ENCODE measurements at places on chromosomes 3 and 15. TPM values are rescaled to one million over a fixed set of nuclear protein-coding genes. Genes with fewer than 3 reads are reported as not detected.

PAQR5 gene
- 0.82 TPM for total RNA-seq

- DNase-seq: no peak
Measured at GRCh38 chr15:96115642-96116041, 214.9 kb upstream of the NR2F2 start.

DNA sequence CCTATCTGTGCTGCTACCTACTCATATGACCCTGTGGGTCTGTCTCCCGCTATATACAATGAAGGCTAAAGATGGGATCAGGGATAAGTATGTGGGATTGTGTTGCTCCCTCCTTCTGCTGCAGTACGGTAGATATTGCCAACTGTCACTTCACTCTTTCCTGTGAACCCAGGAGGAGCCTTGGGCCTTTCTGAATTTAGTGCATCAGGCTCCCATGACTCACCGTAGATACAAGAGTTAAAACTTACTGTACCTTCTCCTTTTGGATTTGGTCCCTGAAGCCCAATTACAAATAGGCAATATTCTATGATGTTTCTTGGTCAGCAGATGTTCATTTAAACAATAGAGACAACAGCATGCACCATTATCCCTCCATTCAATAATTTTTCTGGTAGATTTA, 27.4 kb downstream of the MITF start:
- DNase-seq: no peak

DNA sequence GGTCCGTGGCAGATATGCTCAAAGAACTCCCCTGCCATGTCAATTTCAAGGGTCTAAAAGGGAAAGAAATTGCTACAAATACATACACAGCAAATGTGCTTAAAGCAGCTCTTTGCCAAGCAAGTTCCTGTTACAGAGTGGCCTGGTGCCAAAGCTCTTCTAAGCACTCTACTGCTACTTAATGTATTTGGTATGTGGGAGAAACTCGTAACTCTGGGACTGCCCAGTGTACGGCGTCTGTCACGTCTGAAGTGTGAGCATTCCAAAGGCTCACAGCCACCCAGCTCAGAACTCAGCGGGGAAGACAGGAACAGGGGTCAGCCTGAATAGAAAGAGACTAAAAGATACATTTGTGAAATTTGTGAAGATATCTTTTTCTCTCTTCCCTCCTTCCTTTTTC, 54.6 kb downstream of the RBMS3 start:
- peak; percentile 1 for DNase-seq

GRCh38 chr3:62493109-62493801, 119.9 kb upstream of the FEZF2 start:
- no peak for DNase-seq

DNA sequence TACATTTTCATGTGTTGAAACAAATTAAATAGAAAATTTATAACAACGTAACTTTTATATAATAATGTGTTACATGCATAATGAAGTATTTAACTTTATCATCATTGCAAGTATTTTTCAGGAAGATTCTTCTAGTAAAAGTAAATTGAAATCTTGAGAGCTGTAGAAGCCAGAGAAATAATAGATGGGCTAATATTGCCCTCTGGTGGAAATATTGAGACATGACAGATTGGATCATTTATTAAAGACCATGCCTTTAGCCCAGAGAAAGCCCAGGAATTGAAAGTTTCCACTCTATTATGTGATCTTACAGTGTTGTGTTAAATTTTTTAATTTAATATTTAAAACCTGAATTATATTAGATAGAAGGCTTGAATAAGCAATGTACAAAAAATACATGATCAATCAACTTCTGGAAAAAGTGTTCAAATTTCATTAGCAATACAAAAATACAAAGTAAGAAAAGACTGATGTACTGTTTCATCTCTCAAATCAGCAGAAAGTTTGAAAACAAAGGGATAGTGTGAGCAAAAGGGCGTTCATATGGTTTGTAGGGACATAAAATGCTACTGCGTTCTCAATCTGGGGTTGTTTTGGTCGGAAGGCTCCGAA, 52.7 kb upstream of the SPTSSB start:
- peak; percentile 44 for DNase-seq

RYR3 gene
- 21.2 TPM for total RNA-seq

STRA6 gene
- 3.7 TPM for total RNA-seq

GRCh38 chr3:119323723-119324085, 29.5 kb downstream of the ARHGAP31 start:
- no peak for DNase-seq

DNA sequence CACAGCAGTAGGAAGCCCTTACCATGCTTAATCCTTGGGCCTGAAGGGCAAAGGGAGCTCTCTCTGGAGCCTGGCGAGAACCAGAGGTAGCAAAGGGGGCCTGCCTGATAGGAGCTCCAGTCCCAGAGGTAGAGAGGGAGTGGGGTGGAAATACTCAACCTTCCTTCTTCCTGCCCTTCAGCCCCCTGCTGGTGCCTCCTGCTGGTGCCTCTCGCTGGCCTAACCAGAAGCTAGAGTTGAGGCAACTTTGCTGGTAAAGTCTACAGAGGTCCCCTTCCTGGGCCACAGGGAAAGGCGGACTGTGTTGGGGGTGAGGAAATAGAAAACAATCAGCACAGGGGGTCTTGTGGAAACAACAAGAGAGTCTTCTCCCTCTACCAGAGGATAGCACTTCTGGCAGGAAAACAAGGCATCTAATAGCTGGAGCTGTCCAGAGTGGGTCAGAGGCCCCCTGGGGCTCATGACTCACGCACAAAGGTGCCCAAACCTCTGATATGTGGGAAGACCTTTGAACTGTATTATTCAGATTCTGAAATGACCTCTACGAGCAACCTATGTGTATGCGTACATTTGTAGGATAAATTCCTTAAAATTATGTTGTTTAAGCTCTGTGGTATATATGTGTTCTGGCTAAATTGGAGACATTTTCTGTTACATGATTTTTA, 133.9 kb downstream of the LRRC28 start:
- DNase-seq: no peak

DNA sequence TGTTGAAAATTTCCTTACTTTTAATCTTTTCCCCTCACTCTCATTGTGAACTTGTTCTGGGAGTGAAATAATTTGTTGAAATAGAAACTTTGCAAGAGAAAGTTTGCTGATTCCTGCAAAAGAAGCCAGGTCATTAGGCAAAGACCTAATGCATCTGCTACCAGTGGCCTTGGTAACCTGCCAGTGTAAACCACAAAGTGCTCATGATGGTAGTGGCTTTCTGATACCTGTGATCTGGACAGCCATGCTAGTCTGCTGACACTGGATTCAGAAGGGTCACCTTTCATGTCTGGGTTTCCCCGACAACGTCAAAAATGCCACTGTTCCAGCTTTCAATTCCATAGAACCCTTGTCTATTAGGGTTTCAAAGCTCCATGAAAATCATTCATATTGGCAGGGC, 123.7 kb upstream of the MCTP2 start:
- DNase-seq: no peak

- DNase-seq: no peak
Measured at GRCh38 chr3:14371573-14372474, 30.6 kb upstream of the SLC6A6 start.

- no peak for DNase-seq
Measured at GRCh38 chr15:51090753-51091152, 4.0 kb downstream of the TNFAIP8L3 start.

GRCh38 chr3:141071681-141072260, 20.6 kb downstream of the SPSB4 start:
- DNase-seq: no peak

GPR62 gene
- 0.41 TPM for total RNA-seq

- no peak for DNase-seq
Measured at GRCh38 chr3:154540950-154541604, 111.1 kb upstream of the GPR149 start.

DNA sequence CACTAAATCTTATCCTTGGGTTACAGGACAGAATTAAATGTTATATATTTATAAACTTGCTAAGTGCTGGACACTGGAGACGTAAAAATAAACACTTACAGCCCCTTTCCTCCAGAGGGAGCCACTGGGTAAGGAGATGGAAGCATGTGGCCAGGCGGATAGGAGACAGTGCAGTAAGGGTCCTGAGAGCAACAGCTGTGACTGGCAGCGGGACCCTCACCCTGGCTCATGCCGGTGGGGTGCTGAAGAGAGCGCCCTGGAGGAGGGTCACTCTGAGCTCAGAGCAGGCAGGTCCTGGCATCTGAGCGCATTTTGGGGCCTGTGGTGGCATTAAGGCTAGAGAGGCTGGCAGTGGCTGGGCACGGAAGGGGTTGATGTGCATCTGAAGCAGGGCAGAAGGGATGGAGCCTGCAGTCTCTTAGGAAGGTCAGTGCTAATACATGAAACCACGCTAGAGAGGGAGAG, 16.0 kb downstream of the SEC61A1 start:
- peak; percentile 30 for DNase-seq

TNFSF10 gene
- total RNA-seq: 2.9 TPM

DNA sequence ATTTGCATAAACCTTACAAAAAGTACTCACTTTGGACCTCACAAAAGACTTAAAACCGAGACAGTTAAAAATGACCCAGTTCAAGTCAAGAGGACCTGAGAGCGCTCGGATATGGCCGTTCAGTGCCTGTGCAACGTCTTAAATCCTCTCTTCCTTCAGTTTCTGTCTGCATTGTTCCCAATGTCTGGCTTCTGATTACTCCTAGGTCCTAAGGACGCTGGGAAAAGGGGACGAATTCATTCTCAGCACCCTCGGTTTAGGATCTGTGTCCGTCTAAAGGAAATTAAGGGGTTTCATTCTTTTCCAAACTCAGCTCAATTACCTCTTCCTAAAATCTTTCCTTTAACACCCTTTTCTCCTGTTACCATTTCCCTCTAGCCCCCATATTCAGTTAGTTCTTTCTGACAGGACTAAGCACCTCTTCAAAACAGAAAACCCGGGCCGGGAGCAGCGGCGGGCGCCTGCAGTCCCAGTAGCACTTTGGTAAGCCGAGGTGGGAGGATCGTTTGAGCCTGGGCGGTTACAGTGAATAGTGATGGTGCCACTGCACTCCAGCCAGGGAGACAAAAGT, 970 bp downstream of the DPPA4 start:
- DNase-seq: no peak

PTX3 gene
- 16.7 TPM for total RNA-seq

DNA sequence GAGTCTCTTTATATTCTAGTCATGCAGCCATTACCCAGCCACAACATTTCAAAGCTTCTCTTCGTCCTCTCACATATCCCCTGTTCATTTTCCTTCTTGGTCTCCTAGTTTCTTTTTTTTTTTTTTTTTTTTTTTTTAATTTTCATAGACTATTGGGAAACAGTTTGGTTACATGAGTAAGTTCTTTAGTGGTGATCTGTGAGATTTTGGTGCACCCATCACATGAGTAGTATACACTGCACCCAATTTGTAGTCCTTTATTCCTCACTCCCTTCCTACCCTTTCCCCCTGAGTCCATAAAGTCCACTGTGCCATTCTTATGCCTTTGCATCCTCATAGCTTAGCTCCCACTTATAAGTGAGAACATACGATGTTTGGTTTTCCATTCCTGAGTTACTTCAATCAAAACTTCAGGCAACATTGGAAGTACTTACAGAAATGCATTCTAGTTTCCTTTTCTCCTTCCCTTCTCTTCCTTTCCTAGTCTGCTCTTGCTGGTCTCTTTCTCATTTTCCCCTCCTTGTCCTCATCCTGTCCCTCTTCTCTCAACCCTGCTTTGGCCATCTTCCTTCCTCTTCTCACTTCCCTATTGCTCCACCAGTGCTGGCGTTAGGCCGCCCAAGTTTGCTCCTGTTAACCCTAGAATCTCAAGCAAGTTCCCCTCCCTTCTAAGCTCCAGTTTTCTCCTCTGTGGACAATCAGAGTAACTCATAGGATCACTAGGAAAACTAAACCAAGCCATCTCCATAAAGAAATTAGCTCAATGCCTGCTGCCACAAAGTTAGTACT, 4.8 kb downstream of the ATP8B4 start:
- no peak for DNase-seq

DNA sequence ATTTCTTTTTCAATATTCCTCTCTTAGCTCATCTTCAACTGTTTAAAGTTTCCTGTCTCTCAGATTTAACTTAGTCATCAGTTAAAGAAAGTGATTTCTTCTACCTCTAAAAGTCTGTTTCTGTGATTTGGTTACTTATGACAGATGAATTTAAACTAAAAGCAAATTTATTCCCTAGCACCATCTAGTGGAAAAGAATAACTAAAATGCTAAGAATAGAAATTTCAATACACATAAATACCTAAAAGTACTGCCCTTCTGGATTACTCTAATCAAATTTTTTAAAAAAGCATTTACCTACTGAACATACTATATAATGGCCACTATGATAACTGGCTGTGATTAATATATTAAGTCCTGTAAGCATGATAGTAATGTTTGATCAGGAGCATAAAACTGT, 14.0 kb upstream of the ZCWPW2 start:
- no peak for DNase-seq

GOLGA6A gene
- under 0.01 TPM for total RNA-seq

DNA sequence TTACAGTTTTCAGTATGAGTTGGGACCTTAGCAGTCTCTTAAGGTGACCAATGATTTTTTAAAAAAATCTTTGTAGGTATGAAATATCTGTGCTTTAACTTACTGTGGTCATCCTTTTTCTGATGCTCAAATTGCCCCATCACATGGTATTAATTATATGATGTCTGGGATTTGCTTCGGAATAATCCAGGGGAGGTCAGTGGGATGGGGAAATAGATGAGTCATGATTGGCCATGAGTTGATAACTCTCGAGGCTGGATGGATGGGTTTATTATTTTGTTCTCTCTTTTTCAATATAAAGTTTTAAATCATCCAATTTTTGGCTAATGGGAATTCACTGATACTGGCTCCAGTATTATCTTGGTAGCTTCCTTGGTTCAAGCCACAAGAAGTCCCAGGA, 370.3 kb upstream of the TPM1 start:
- no peak for DNase-seq

All from frontal cortex (tissue), 4 donors.